ENCODE measurements at places on chromosomes 16 and 17.

DNA sequence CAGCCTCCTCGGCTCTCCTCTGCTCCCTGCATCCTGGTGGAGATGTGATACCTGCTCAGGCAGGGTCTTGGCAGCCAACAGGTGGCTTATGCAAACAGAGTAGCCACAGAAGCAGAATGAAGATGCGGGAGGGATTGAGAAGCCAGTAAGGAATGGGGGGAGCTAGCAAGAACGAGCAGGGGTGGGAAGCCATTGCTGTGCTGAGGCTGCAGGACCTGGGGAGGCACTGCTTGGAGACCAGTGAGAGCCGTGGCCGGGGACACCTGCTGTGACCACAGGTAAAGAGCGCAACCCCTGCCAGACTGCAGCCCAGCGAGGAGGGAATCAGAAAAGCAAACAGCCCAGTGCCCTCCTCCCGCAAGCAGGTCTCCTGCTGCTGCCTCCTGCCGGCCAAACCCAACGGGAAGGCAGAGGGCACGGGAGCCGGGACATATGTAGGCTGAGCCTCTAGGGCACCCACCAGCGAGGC is 14.7 kb downstream of the AIPL1 start:
- no peak overlapping the region for H3K27ac ChIP-seq
- H3K4me3 ChIP-seq = no peak overlapping the region
- DNase-seq = no peak

DNA sequence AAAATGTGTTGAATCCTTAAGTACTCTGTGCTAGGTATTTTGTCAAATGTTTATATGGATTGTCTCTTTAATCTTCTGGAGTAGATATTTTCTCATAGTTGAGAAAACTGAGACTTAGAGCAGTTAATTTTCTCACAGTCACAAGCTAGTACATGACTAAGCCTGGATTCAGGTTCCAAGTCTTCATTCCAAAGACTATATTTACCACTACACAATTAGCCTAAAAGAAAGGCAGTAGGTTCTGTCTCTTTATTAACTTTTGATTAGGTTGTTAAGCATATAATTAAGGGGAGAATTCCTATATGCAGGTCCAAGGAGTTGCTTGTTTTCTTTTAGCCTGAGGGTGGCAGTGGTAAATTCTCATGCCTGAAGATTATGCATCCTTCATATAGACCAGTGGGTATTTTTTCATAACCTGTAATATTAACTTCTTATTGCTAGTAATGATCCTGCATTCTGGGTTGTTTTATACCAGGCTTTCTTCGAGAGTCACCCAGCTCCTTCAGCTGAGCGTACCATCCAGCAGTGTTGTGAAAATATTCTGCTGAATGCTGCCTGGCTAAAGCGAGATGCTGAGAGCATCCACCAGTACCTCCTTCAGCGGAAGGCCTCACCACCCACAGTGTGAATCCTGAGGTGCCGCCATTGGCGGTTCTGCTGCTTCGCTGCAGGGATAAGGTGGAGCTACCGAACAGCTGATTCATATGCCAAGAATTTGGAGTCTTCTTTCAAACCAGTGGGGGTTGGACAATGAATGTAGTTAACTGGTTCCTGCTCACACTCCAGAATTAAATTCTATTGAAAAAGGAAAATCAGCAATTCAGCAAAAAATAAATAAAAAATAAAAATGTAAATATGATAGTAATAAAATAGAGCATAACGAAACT is 28.2 kb upstream of the KPNB1 start:
- H3K36me3 ChIP-seq = peaks cover 50% of the 10 kb centered on the region
- peak; percentile 5 for DNase-seq
- H3K4me3 ChIP-seq = no peak overlapping the region
- H3K27ac ChIP-seq = no peak overlapping the region
- H3K4me1 ChIP-seq = no peaks in the 10 kb centered on the region
- H3K27me3 ChIP-seq = no peaks in the 10 kb centered on the region

- peaks cover 3% of the 10 kb centered on the region for H3K4me1 ChIP-seq
- H3K27me3 ChIP-seq = no peaks in the 10 kb centered on the region
- no peak overlapping the region for H3K4me3 ChIP-seq
These were observed 46.7 kb downstream of the PIPOX start for GRCh38 chr17:29089601-29090044.

DNA sequence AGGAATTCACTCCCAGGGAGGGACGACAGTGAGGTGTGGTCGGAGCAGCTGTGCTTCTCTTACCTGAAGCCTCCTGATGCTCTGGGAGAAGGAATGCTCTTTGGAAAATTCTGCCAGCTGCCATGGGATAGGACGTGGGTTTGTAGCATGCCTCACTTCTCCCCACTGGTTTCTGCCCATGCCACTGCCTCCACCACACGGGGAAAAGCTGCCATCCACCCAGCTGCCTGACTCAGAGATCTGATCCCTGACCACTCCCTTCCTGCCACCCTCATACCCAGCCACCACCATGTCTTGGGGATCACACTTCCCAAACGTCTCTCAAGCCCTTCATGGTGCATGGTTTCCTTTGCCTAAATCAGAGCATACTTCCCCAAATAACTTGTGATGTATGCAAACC is 80.0 kb downstream of the CPPED1 start:
- no peak overlapping the region for H3K4me3 ChIP-seq
- H3K36me3 ChIP-seq = peaks cover 2% of the 10 kb centered on the region
- no peak for DNase-seq
- H3K27ac ChIP-seq = no peak overlapping the region
